ENCODE measurements at places on chromosomes 13 and 19.

DNA sequence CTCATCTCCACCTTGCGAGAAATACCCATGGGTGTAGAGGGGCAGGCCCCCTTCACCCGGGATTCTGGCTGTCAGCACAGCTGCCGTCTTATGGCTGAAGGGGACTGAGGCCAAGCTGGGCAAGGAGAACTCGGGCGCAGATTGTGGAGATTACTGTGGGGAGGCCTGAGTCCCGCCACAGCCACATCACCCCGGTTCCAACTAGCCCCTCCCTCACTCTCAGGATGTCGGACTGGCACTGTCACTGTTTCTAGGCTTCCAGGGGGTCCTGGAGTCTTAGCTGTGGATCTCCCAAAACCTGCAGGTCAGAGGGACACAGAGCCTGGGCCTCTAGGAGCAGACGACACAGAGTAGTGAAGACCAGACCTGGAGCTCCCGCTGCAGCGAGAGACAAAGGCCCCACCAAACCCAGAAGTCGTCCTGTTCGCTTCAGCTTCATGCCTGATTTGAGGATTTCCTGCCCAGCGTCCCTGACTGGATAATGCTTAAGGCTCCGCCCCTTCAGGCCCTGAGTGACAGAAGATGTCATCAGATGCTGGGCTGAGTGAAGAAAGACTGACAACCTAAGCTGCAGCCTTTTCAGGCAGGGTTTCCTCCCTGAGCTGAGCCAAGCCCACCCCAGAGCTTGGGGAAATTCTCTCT lies 55.8 kb downstream of the ZNF93 start:
- no peak for DNase-seq

GRCh38 chr19:7191946-7192691 lies 102.1 kb downstream of the INSR start:
- DNase-seq: no peak

DNA sequence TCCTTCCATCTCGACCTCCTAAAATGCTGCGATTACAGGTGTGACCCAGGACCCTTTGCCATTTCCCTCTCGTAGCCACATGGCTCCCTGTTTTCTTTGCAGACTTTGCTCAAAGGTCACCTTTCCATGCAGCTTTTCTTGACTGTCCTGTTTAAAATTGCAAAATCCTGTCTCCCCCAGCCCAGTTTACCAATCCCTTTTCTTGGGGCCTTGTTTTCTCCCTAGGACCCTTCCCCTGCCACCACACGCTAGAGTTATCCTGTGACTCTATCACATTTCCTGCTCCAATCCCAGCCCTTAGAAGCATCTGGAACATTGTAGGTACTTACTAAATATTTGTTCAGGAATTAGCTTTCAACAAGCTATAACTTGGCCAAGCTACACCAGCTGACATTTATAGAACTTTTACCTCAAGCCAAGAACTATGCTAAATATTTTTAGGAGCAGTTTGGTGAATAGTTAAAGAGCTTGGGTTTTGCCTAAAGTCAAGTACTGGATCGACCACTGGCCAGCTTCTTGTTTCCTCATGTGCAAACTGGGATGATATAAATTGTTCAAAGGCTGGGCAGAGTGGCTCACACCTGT lies 9.1 kb upstream of the SERTAD3 start:
- no peak for DNase-seq

- no peak for DNase-seq
These were observed 549 bp downstream of the TIMM50 start for GRCh38 chr19:39481229-39481545.

GRCh38 chr13:96998051-96998450 lies 3.8 kb upstream of the OXGR1 start:
- DNase-seq: no peak

- DNase-seq: no peak
These were observed 62.7 kb upstream of the MYCBP2 start for GRCh38 chr13:77389625-77390000.

DNA sequence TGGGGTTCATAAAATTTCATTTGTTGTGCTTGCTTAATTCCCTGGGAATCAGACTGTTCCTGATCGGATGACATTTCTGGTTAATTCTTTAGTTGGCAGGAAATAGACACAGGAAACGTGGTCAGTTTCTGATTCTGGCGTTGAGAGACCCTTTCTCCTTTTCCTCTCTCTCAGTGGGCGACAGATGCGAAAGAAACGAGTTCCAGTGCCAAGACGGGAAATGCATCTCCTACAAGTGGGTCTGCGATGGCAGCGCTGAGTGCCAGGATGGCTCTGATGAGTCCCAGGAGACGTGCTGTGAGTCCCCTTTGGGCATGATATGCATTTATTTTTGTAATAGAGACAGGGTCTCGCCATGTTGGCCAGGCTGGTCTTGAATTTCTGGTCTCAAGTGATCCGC lies 10.8 kb downstream of the LDLR start:
- no peak for DNase-seq

- no peak for DNase-seq
These were observed 38.1 kb upstream of the SLC10A2 start for GRCh38 chr13:103104340-103104739.

- DNase-seq: no peak
These were observed 1193.1 kb upstream of the MIR17HG start for GRCh38 chr13:90154311-90154960.

Measured in NCI-H345 (cell line).